Stimulated activated CD4-positive, alpha-beta T cell treated with anti-CD3 and anti-CD28 coated beads, TNF-alpha, amount 100 ng/mL, for 48 hours (primary cell): ENCODE measurements at places on chromosomes 2 and 18.

DNA sequence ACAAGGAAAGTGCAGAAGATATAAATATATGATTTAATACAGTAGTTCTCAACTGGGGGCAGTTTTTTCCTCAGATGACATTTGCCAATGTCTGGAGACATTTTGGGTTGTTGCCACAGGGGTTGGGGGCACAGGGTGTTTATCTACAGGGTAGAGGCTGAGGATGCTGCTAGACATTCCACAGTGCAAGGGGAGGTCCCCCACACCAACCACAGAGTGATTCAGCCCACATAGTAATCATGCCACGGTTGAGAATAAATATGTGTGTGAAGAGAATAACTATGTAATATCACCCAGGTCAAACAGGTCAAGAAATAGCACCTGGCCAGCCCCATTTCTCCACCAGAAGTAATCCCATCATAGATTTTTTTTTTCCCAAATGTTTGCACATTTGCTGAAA, 17.9 kb downstream of the DYSF start:
- DNase-seq: no peak

GRCh38 chr2:239194731-239195317, 206.0 kb downstream of the HDAC4 start:
- no peak for DNase-seq

GRCh38 chr2:238458651-238459050, 31.9 kb downstream of the ASB1 start:
- DNase-seq: no peak

GRCh38 chr2:17719562-17720371, 33.8 kb downstream of the SMC6 start:
- no peak for DNase-seq

- no peak for DNase-seq
Measured at GRCh38 chr18:55477499-55477859, 110.5 kb downstream of the TCF4 start.

- DNase-seq: no peak
Measured at GRCh38 chr2:84924173-84925106, 19.0 kb downstream of the TMSB10 start.

DNA sequence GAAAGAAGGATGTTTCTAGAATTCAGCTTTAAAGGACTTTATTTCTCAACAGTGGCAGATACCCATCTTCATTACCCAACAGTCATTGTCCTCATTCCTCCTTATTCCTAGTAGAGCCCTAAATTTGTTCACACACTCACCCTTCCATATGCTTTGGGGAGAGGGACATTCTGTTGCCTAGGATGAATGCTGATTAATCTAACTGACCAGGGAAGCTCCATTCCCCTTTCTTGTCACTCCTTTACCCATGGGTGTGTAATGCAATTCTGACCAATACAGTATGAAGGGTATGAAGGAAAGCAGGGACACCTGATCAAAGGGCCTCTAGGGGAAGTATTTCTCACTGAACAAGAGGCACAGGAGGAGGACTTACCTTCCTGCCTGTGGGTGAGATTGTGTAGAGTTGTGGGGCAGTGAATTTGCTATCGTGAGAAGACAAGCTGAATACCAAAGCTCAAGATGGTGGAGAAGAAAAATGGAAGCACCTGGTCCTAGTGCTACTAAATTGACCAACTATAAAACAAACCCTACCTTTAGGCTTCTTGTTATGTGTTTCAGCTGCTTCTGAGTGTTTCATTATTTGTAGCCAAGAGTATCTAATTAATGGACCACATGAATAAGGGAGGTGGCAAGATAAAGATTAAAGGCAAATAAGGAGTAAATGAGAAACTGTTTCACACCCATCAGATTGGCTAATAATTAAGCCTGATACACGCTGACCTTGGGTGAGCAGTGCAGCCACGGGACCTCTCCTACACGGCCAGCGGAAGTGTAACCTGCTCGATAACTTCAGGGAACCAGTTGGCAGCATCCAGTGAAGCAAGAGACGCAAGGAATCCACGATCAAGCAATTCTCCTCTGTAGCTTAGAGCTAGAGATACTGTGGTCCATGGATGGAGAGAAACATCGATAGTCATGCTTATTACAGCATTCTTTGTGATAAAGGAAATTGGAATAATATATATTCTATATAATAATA, 202.3 kb downstream of the MYCN start:
- DNase-seq: no peak

GRCh38 chr2:196076778-196077568, 8.3 kb upstream of the DNAH7 start:
- DNase-seq: no peak

- no peak for DNase-seq
Measured at GRCh38 chr2:108701806-108702205, 17.5 kb upstream of the RANBP2 start.

DNA sequence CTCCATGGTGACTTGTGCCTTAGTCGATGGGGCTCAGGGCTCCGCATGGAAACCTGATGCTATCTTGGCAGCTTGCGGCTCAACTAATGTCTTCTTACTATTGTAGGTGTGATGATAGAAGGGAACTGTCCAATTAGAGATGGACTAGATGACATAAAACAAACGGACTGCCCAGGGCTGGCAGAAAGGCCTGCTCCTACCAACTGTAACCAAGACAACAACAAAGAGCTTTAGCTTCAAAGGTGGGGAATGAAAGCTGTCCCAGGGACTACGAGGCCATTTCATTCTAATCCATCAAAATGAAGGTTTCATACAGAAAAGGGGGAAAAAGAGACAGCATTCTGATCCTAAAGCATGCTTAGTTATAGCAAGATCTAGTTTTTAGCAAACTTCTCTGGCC, 186.9 kb upstream of the ACAA2 start:
- DNase-seq: no peak

DNA sequence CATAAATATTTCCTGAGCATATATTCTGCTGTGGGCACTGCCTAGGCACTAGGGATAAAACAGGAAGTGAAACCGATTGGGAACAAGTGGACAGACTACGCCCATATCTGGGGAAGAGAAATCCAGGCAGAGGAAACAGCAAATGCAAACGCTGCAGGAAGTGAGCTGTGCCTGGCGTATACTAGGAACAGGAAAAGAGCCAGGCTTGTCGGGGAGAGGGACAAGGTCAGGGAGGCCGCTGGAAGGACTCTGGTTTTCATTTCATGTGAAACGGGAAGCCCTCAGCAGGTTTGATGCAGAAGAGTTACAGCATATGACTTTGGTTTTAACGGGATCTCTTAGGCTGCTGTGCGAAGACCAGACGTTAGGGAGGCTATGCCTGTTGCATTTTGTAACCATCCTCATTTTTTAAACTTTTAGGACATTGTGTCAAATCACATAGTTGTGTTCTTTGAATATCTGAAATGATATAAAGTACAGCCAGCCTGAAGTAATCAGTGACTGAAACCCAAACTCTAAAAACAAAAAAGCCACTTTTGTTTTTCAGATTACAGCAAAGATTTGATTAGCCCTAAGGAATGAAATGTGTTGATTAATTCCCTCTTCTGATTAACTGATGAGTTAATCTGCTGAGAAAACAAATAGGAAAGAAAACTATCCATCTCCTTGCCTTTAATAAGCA, 110.2 kb upstream of the PIEZO2 start:
- no peak for DNase-seq

GRCh38 chr2:22442051-22442450, 942.9 kb upstream of the KLHL29 start:
- DNase-seq: no peak

DNA sequence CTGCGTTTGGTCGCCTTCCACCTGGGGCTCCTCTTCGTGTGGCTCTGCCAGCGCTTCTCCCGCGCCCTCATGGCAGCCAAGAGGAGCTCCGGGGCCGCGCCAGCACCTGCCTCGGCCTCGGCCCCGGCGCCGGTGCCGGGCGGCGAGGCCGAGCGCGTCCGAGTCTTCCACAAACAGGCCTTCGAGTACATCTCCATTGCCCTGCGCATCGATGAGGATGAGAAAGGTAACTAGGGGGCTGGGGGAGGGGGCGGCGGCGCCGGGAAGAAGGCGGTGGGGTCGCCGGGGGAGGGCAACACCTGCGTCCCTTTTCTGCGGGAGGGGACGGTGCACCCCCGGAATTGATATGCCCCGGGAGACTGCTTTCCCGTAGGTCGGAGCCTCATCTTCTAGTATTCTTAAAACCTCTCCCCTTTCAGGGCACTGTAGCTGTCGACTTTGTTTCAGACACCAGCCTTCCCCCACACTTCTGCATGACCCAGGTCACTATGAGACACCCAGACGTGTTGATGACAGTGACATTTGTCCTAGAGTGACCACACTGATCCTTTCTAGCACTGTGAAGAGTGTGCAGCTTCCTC, 755 bp downstream of the SPAST start:
- peak; percentile 12 for DNase-seq

- DNase-seq: no peak
Measured at GRCh38 chr2:70828914-70829824, 6.4 kb downstream of the CD207 start.

GRCh38 chr2:61679096-61679495, 140.9 kb upstream of the XPO1 start:
- no peak for DNase-seq

DNA sequence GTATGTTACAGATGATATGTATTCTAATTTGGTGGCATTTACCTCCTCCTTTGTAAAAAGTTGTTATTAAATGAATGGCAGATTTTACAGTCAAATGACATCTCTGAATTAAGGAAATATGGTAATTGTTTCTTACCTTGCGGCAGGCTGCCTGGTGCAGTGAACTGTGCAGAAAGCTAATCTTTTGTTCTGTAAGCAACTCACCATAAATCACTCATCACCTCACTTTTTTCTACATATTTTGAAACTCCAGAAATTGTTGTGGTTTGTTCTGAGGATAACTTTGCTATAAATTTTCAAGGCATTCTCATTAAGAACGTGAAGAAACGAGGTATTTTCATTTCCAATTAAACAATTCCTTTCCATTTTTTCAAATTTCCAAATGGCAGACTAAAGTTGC, 52.7 kb downstream of the ST6GAL2 start:
- no peak for DNase-seq

- no peak for DNase-seq
Measured at GRCh38 chr18:9011431-9011830, 91.1 kb upstream of the NDUFV2 start.

GRCh38 chr18:58911241-58911640, 46.6 kb downstream of the ZNF532 start:
- no peak for DNase-seq
